Large intestine (tissue), 12 donors: ENCODE measurements at places on chromosomes 6 and 20.
A peak's percentile ranks its signal among the peaks of the same experiment; 100 is the strongest.

DNA sequence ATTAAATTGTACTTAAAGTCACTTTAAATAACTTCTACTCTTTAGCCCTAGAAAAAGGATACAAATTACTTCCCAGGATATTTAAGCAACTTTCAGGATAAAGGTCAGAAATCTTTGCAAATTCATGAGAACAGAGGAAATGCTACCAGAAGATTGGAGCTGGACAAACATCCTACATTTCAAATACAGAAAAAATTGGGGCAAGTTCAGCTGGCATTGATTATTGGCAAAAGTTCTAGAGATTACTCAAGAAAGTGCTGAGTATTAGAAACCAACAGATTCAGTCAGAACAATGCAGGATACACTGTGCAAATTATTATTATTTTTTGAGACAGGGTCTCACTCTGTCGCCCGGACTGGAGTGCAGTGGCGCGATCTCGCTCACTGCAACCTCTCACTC lies 6.0 kb downstream of the SLC22A23 start:
- no peak for DNase-seq

GRCh38 chr6:90008908-90009501 lies 114.7 kb downstream of the GJA10 start:
- DNase-seq, result no peak

DNA sequence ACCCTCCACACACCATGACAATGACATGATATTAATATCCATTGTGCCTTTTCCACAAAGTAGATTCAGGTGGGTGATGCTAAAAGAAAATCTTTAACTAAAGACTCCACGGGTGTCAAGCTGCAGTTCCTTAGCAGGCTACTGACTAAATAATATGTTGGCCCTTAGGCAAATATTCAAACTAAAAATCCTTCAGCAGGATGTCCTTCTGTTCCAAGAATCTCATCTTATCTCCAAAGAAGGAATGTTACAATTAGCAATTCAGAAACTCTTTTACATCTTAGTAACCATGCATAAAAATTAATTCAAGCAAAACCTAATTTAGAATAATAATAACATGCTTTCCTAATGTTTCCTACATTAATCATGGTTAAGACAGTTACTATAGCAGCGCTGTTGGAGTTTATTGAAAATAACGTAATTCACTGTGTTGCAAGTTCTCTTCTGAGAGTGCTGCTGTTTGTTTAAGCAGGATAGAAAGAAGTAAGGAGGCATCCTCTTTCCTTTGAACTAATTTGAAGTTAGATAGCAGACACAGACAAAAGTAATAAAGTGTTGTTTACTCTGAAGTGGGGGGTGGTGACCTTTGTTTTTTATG lies 414.8 kb upstream of the CDH4 start:
- no peak for DNase-seq

DNA sequence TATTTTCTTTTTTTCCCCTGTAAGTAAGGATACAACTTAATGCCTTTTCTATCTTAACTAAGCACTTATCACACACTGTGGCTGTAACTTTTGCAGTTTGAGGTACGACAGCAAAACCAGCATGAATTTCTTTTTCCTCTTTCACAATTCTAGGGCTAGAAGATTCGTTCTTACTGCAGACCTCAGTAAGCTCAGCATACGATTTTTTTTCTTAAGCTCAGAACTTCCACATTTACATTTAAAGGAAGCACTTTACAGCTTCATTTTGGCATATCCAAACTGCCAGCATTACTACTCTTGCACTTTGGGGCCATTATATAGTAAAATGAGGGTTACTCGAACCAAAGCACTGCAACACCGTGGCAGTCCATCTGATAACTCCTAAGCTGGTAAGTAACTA lies 889 bp upstream of the CHMP4B start:
- no peak for DNase-seq

DNA sequence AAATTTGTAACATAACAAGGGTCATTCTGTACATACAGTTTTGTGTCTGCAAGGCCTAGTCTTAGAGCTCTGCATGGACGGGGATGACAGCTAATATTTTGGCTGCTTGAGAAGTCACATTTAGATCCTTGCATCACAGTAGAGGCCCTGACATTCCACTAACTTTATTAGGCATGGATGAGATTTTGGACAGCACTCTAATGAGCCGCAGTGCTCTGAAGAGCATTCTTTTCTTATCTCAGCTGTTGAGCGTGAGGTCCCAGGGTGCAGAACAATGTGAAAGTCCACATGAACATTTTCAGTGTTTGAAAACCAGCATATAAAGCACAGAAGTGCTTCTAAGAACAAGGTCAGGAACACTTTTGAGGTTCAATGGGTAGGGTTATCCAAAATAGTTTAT lies 58.9 kb downstream of the IPCEF1 start:
- DNase-seq, result no peak

DNA sequence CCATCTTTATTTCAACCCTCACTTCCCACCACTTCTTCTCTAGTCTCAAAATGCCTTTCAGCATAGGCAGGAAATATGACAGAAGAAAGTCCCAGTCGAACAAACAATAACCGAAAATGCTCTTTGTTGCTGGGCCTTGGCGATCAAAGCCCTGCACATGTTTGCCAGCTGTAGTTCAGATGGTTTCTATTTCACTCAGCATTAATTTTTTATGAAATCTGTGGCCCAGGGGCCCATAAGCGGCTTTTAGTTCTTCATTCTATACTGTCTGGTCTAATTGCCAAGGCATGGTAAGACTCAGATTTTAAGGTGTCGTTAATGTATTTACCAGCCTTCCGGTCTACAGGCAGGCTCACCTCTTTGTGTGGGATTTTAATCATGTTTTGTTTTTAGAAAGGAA lies 10.9 kb upstream of the F13A1 start:
- no peak for DNase-seq

- DNase-seq, result no peak
Observed at GRCh38 chr20:34564833-34565232, 6.3 kb downstream of the MAP1LC3A start.

- no peak for DNase-seq
Observed at GRCh38 chr6:130394246-130394645, 28.4 kb downstream of the TMEM200A start.

GRCh38 chr6:6039946-6040509 lies 33.3 kb upstream of the NRN1 start:
- DNase-seq, result no peak

GRCh38 chr6:73978330-73978729 lies 282.3 kb downstream of the CD109 start:
- DNase-seq, result no peak

DNA sequence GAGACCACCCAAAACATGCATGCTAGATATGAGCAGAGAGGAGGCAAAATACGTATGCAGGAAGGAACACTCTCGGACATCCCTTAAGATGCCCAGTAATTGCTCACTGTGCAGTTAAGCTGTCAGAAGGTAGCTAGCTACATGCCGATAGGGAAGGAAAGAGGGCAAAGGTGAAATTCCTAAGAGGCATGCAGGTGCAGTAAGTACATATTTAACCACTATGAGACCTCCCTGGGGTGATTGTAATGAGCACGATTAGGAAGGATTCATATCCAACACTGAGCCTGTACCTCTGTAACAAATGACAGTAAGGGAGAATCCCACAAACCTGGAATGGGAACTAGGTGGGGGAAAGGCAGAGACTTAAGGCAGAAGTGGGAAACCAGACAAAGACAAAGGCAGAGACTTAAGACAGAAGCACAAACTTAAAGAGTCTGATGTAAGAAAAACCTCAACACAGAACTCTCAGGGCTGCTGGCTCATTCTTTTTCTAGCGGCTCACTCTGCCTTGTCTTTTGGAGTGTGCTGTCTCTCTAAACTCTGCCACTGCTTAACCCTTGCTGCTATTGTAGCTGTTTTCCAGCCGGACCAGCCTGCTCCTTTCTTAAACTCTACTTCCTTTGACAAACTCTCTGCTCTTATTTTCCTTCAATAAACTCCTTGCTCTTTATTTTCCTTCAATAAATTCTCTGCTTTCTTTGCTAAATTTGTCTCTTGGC lies 148.1 kb downstream of the UBE3D start:
- peak; percentile 21 for DNase-seq

DNA sequence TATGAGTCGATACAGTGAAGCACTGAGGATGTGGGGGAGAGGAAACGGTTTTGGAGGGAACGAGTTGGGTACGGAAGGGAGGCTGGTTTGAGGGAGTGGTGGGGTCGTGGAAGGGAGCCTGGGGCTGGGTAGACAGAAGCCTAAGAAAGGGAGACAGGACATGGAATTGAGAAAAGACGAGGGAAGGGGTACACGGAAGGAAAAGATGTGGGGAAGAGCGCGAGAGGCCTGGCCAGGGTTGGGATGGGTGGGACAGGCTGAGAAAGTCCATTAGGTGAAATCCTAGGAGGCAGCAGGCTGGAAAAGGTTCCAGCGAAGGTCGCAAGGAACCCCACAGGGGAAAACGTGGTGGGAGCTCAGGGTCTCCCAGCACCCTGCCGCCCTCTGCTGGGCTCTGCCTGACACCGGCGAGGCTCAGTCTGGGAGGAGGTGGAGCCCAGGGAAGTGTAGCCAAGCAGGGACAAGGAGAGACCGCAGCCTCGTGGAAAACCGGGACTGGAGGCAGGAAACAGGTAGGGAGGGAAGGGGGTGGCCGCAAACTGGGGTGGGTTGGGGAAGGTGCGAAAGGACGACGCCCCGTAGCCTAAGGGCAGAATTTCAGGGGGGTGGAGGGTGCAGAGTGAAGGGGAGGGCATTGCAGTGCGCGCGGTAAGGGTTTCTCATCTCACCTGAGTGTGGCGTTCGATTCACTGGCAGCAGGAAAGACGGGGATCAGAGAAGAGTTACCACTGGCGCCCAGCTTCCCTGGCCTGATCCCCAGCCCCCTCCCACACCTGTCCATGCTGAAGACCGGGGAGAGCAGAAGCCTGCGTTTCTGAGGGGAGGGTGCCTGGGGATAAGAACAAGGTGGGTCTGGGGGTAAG lies 4.3 kb downstream of the GABBR1 start:
- peak; percentile 51 for DNase-seq
